ENCODE measurements at places on chromosomes 13 and 19.

DNA sequence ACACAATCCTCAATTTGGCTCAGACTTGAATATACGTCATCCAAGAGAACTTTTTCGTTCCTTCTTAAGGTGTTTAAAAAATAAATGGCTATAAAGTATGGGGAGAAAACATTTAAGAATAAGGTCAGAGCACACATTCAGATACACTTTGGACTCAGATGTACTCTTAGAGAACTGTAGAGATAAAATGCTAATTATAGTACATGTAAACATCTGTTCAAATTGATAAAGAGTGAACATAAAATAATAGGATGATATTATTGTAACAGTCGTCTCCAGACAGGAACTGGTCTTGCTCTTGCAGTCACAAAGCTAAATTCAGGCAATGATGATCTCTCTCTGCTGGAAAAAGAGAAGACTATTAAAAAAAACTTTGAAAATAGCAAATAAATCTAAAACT, 91.4 kb downstream of the RBM26 start:
- DNase-seq: no peak

DNA sequence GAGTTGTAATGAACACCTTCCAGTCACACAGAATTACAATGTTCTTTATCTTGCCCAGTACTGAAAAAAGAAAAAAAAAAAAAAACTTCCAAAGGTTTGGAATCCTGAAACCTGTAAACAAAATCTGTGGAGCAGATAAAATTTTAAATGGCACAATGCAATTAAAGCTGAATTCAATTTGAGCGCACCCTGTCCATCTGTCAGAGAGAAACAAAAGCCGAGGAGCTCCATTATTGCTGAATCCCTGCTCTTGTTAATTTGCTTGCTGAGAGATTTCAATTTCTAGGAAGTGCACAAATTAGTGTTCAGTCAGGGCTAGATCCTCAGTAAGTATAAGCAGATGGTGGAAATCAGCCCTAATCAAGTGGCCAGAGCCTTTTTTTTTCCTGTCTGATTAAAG, 65.2 kb downstream of the DACH1 start:
- no peak for DNase-seq

DNA sequence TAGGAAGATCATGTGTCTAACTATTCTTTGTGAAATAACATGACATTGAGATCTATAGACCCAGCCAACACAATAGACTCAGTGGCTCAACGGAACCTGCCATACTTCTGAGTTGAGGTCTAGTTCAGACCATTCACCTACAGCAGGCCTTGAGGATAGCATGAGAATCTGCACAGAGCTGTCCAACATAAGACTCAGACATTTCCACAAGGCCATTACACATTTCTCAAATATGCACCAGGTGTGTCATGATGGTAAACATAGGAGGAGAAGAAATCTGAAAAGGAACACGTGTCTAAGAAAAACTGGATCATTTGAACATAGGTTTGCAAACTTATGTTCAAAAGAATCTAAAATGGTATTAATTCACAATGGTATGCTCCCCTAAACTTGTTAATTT, 421.4 kb downstream of the SLITRK6 start:
- DNase-seq: peak; percentile 7

GRCh38 chr19:14786421-14786851, 8.1 kb upstream of the ADGRE2 start:
- DNase-seq: no peak

GRCh38 chr19:38734426-38735256, 9.6 kb downstream of the CAPN12 start:
- no peak for DNase-seq

- no peak for DNase-seq
Observed at GRCh38 chr13:102566513-102566912, 30.3 kb upstream of the TPP2 start.

DNA sequence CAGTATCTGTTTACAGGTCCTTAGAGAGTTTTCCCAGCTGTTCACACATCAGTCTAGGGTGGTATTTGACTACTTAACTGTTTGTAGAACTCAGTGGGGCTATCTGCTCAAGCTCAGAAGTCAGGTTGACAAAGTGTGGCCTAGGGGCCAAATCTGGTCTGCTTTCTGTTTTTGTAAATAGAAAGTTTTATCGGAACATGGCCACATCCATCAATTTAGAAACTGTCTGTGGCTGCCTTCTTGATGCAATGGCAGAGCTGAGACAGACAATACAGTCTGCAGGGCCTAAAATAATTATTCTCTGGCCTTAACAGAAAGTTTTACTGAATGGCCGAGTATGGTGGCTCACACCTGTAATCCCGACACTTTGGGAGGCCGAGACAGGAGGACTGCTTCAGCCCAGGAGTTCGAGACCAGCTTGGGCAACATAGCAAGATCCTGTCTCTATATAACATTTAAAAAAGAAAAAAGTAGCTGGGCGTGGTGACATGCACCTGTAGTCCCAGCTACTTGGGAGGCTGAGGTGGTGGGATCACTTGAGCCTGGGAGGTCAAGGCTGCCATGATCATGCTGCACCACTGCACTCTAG, 2.4 kb downstream of the SMG9 start:
- DNase-seq: no peak

DNA sequence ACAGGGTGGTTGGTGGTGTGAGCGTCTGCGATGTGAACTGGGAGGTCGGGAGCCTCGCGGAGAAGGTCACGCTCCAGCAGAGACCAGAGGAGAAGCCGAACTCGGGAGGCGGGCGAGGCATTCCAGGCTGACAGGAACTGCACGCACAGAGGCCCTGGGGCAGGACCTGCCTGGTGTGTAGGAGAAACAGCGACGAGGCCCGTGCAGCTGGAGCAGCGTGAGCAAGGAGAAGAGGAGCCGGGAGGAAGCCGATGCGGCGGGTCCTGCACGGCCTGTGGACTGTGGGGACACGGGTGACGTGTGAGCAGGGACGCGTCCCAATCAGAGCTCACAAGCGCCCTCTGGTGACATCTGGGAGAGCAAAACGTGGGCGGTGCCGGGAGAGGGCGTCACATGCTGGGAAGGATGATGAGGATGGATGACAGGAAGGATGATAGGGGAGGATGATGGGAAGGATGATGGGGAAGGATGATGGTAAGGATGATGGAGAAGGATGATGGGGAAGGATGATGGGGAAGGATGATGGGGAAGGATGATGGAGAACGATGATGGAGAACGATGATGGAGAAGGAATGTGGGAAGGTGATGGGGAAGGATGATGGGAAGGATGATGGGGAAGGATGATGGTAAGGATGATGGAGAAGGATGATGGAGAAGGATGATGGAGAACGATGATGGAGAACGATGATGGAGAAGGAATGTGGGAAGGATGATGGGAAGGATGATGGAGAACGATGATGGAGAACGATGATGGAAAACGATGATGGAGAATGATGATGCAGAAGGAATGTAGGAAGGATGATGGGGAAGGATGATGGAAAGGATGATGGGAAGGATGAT, 16.1 kb upstream of the MADCAM1 start:
- DNase-seq: no peak

- DNase-seq: no peak
Observed at GRCh38 chr13:58051807-58052375, 420.3 kb downstream of the PCDH17 start.

- no peak for DNase-seq
Observed at GRCh38 chr19:11180346-11180745, 17.0 kb downstream of the KANK2 start.

DNA sequence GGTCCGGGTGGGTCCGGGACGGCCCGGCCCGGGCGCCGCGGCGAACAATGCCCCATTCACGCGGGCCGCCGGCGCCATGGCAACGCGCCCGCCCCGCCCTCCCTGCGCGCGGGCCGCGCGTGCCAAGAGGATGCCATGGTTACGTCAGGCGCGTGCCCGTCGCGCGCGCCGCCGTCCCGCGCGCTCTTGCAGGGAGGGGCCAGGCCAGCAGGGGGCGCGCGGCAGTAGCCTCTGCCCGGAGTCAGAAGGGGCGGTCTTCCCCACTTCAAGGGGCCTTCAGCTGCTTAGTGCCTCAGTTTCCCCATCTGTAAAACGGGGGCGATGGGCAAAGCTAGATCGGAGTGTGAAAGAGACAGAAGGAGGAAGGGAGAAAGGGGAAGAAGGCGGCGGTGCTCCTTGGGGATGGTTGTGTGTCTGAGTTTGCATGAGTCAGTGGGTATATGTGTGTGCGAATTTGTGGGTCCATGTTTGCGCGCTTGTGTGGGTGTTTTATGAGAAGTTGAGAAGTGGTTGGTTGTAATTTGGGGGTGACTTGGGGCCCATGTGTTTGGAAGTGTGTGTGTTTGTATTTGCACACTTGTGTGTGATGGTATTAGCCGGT, 11.6 kb upstream of the NFIX start:
- peak; percentile 54 for DNase-seq

DNA sequence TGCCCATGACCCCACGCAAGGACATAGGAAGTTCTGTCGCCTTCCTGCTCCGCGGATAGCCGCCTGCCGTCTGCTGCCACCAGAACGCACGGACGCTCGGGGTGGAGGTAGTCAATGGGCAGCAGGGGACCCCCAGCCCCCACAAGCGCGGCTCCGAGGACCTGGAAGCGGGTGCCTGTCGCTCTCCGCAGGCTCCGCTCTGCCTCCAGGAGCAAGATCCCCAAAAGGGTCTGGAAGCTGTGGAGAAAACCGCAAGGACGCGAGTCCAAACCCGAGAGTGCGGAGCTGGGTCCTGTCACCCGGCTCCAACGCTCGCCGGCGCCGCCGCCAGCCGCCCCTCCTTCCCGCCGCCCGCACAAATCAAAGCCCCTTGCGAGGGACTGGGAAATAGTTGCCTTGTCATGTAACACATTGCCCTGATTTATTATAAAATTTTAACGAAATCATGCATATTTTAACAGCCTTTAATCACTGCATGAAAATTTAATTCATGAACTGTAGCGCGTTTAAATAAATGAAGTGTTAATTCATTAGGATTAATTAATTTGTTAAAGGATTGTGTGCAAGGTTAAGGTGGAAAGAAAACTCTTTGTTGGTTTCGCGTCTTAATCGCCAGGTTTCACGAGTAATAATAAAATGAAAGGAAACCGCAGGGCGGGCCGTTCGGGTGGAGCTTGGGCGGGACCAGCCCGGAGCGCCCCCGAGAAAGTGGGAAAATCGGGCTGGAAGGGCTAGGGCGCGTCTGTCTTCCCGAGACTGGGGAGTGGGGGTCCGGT, 5.5 kb upstream of the POU4F1 start:
- no peak for DNase-seq

DNA sequence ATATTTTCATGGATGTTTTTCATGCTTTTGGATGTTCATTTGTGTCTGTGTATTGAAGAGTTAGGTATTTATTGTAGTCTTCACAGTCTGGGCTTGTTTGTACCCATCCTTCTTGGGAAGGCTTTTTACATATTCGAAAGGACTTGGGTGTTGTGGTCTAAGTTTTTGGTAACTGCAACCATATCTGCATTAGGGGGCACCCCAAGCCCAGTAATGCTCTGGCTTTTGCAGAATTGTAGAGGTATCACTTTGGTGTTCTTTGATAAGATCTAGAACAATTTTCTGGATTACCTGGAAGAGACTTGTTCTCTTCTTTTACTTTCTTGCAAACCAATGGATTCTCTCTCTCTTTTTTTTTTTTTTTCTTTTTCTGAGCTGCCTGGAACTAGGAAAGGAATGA, 581.3 kb downstream of the DACH1 start:
- no peak for DNase-seq

GRCh38 chr13:73138276-73138637, 79.5 kb downstream of the KLF5 start:
- no peak for DNase-seq

GRCh38 chr13:48954081-48954480, 21.6 kb upstream of the FNDC3A start:
- DNase-seq: no peak

DNA sequence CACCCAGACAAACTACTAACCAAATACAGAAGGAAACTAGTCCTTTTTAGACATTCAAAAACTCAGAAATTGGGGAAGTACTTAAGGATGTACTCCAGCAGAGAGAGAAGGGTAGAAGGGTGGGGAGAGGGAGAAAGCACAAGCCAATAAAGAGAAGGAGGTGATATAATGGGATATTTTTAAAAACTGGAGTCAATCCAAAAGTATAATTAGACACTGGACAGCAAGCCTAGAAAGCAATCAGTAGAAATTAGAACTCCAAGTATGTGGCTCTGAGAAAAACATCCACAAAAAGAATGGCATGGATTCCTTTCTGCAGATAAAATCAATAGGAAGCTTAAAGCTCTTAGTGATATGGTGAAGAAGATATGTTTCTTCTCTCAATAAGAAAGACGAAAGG, 55.8 kb downstream of the PEPD start:
- DNase-seq: no peak

DNA sequence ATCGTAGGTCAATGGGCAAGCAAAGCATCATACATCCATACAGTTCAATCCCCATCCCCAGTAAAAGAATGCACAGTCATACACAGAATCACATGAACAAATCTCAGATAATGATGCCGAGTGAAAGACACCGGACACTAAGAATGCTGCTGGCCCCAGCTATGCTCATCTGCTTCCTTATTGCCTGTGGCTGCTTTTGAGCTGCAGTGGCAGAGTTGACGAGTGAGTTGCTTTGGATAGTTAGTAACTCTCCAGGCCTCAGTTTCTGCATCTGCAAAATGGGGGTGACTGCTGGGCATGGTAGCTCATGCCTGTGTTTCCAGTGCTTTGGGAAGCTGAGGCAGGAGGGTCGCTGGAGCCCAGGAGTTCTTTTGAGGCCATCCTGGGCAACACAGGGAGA, 12.9 kb upstream of the NFIC start:
- no peak for DNase-seq

DNA sequence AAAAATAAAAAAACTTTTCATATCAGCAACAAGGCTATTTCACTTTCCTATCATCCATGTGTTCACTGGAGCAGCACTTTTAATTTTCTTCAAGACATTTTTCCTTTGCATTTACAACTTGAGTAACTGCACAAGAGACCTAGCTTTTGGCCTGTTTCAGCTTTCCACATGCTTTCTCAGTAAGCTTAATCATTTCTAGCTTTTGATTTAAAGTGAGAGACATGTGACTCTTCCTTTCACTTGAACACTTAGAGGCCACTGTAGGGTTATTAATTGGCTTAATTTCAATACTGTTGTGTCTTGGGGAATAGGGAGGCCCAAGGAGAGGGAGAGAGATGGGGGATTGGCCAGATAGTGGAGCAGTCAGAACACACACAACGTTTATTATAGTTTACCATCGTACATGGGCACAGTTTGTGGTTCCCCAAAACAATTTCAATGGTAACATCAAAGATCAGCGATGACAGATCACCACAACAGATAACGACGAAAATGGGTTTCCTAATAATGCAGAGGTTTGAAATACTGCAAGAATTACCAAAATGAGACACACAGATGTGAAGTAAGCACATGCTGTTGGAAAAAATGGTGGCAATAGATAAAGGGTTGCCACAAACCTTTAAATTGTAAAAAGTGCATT, 117.6 kb downstream of the GGACT start:
- DNase-seq: no peak

- no peak for DNase-seq
Observed at GRCh38 chr13:31790992-31791391, 51.7 kb downstream of the RXFP2 start.

GRCh38 chr19:15280915-15281683, 48.9 kb upstream of the EPHX3 start:
- DNase-seq: peak; percentile 86

Measured in NCI-H226 (cell line).